Right ventricle myocardium inferior (tissue), 1 donor: ENCODE measurements at places on chromosomes 3 and 15. TPM values are rescaled to one million over a fixed set of nuclear protein-coding genes. Genes with fewer than 3 reads are reported as not detected.

- DNase-seq, result no peak
Observed at GRCh38 chr3:73321286-73321999, 260.0 kb downstream of the EBLN2 start.

DNA sequence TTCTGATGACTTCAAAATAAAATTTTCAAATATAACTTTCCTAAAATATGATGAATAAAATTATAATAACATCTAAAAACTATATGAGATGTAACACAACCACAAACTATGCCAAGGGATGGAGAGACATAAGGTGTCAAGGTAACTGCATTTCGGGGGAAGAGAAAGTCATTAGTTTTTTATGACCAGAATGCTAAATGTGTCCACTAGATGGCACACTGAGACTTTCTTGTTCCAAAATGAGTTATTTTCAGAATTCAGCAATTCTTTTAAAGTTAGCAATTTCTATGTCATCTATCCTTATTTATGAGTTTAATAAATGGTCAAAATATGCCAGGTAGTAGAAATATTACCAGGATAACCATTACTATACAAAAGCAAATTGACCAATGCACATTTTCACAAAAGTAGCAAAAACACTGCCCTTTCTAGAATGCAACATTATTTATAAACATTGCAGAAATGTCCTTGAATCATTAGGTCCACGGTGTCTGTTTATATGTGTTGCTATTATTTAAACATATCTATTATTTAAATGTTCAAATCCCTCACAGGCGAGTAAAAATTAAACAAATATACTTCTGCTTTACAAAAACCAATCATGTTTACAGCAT is 374.2 kb downstream of the PLCL2 start:
- DNase-seq, result no peak

DNA sequence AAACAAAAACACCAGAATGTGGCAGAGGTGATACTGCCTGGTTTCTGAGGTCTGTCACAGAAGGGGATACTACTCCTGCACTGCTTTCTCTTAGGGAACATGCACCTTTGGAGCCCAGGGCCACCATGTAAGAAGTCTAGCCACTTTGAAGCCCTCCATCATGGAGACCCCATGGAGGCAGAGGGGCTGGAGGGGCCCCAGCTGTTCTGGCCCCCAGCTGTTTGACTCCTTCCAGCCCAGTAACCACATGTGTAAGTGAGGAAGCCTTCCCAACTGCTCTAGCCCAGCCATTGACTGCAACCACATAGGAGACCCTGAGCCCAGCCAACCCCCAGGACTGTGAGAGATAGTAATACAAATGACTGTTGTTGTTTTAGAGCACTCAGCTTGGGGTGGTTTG is 9.0 kb upstream of the IGDCC4 start:
- no peak for DNase-seq

- no peak for DNase-seq
Observed at GRCh38 chr3:19002606-19003005, 145.7 kb upstream of the KCNH8 start.

The BNC1 gene
- 0.19 TPM for total RNA-seq
